Melanocyte of skin (primary cell): ENCODE measurements at places on chromosomes 7 and 10. TPM values are rescaled to one million over a fixed set of nuclear protein-coding genes. Genes with fewer than 3 reads are reported as not detected.

GNG11 gene
- 29.3 and 36.2 TPM in 2 replicates for total RNA-seq

PRR15 gene
- total RNA-seq: not detected in 2 replicates

MKX gene
- not detected in 2 replicates for total RNA-seq

NFE2L3 gene
- 5.6 and 8.0 TPM in 2 replicates for total RNA-seq

ACTL6B gene
- total RNA-seq: not detected in 2 replicates

TECTB gene
- not detected in 2 replicates for total RNA-seq

IL6 gene
- 14.5 and 45.1 TPM in 2 replicates for total RNA-seq

RPEL1 gene
- 0.15 and 0.33 TPM in 2 replicates for total RNA-seq

TRIM74 gene
- not detected in 2 replicates for total RNA-seq

TAS2R38 gene
- total RNA-seq: not detected in 2 replicates

ZNF467 gene
- total RNA-seq: under 0.01 TPM in 1 of 2 replicates, not detected in the other

ARHGEF35 gene
- 1.4 and 2.9 TPM in 2 replicates for total RNA-seq

NPSR1 gene
- not detected in 2 replicates for total RNA-seq

MSMB gene
- not detected in 2 replicates for total RNA-seq

KIAA1217 gene
- 2.3 and 2.9 TPM in 2 replicates for total RNA-seq

HTR5A gene
- total RNA-seq: under 0.01 TPM in 1 of 2 replicates, not detected in the other

SPDYE9 gene
- not detected in 2 replicates for total RNA-seq

ITPRID1 gene
- not detected in 2 replicates for total RNA-seq

ASZ1 gene
- not detected in 2 replicates for total RNA-seq

KLF14 gene
- under 0.01 TPM in 1 of 2 replicates, not detected in the other for total RNA-seq

DRGX gene
- total RNA-seq: not detected in 2 replicates

TMEM196 gene
- total RNA-seq: not detected in 2 replicates

CYP3A4 gene
- total RNA-seq: not detected in 2 replicates

ZNF804B gene
- not detected in 2 replicates for total RNA-seq

SMO gene
- 16.5 and 24.0 TPM in 2 replicates for total RNA-seq

NAT16 gene
- total RNA-seq: 0.36 TPM in 1 of 2 replicates, not detected in the other
